ENCODE measurements at places on chromosomes 13 and 19. TPM values are rescaled to one million over a fixed set of nuclear protein-coding genes. Genes with fewer than 3 reads are reported as not detected.

DNA sequence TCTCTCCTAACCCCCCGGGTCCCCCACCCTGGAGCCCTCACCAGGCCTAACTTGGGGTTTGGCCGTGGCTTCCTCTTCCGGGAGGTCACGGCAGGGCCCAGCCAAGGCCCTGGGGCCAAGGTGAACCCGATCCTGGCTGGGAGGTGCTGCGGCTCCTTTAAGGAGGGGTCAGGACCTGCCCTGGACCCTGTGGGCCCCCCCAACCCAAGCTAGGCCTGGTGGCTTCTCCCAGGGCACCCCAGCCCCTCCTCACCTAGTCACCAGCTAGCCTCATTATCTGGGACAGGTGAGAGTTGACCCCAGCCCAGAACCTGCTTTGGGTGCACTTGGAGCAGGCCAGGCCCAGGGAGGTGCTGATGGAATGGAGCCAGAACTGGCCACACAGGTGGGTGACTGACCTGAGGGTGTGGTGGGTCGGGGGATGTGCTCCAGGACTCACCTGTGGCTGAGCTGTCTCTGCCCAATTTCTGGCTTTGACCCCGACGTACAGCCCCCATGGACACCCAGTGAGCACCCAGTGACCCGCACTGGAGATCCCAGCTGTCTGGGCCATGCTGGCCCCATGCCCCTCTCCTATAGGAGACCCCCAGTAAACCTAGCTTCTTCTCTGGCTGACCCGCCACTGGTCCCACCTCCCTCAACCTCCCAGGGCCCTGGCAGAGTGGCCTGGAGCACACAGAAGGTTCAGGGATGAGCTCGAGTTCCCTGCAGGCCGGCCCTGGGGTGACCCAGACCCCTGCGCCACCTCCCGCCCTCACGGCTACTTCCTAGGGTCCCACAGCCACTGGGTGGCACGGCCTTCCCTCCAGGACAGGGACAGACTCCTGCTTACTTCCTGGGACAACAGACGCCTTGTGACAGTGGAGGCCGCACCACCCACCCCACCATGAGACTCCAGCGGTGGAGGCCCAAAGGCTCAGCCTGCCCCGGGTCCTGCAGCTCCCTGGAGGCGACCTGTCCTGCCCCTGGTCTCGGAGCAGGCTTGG is 6.7 kb upstream of the MKNK2 start:
- DNase-seq: no peak

DNA sequence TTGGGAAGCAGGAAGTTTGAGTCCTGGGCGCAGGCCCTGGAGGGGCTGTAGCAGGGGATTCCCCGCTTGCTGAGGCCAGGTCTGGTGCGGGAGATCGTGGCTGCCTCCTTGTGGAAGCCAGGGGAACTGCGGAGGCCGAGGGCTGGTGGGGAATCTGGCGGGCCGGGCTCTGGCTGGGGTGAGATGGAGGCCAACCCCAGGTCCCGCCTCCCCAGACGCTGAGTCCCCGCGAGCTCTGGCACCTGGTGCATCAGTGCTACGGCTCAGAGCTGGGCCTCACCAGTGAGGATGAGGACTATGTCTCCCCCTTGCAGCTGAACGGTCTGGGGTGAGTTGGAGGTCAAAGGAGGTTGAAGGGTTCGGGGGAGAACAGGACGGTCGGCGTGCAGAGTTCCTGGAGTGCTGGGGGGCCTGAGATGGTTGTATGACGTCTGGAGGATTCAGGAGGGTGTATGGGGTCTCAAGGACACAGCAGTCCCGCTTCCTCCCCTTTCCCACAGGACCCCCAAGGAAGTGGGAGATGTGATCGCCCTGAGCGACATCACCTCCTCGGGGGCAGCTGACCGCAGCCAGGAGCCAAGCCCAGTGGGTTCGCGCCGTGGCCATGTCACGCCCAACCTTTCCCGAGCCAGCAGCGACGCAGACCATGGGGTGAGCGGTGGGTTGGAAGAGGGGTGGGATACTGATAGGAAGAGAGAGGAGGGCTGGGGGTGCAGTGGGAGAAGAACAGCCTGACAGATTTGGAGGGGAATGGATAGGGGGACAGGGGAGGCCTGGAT is 13.1 kb downstream of the GRAMD1A start:
- peak; percentile 69 for DNase-seq

DNA sequence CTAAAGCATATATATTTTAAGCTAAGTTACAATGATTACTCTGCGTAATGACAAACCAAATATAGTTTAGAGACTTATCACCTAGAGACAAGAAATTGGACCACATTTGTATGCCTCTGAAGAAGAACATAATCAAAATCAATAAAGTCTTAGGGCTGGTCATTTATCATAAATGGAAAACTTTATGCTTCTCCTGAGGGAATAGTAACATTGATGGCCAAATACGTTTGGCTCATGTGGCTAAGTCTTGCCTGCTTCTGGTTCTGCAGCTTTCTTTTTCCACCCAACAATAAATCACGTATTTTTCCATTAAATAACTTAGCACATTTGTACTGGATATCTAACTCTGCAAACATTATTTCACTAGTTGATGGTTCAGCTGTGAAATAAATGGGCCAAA is 458.4 kb downstream of the SLITRK1 start:
- no peak for DNase-seq

DNA sequence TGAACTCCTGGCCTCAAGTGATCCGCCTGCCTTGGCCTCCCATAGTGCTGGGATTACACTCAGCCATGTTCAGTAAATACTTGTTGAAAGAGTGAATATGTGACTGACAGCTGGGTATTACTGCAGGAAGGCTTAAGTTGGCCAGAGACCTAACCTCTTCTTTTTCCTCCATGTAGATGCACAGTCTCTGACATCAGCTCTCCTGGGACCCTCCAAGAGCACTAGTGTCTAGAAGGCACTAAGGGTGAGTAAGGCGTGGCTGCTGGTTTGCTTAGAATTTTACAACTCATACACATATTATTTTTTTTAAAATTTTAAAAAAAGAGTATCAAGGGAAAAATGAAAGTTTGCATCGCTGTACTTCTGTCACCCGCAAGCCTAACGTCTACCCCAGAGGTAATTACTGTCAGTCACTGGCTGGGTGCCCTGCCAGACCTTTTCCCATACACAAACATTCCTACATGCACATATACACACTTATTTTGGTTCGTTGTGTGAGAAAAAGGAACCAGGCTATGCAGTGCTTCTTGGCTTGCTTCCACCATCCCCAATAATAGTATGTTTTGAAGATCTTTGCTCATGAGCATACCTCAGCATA is 122.0 kb downstream of the SIPA1L3 start:
- DNase-seq: no peak

- no peak for DNase-seq
Measured at GRCh38 chr19:4498694-4499093, 19.6 kb downstream of the PLIN4 start.

Gene LILRA1
- 1.4 TPM for total RNA-seq

DNA sequence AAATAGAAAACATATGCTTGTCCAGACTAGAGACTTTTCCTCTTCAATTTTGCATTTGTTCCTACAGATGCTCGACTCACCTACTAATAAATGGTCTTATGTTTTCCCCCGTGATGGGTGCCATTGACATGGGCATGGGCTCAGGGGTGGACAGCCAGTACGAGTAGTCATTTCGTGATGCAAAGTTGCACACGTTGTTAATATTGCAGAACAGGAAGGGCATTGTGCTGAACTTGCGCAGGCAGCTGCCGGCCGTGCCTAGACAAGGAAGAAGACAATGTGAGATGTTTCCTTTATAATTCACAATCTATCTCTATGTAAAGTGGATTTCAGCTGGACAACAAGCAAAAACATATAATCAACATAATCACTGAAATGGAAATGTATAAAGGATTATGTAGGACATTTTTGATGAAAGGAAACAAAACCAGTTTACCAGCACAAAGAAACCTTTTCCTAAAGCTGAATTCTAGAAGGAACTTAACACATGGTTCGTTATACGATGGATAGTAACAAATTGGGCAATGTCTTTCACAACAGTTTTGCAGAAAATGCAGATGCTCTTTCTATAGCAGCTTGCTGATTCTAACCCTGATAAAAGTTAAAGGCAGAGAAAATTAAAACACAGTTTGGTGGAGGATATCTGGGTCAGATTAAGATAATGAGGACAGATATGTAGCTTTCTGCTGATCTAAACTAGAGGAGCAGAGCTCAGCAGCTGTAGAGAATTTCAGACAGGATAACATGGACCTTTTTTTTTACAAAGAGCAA is 145.7 kb downstream of the COL4A1 start:
- DNase-seq: peak; percentile 66

DNA sequence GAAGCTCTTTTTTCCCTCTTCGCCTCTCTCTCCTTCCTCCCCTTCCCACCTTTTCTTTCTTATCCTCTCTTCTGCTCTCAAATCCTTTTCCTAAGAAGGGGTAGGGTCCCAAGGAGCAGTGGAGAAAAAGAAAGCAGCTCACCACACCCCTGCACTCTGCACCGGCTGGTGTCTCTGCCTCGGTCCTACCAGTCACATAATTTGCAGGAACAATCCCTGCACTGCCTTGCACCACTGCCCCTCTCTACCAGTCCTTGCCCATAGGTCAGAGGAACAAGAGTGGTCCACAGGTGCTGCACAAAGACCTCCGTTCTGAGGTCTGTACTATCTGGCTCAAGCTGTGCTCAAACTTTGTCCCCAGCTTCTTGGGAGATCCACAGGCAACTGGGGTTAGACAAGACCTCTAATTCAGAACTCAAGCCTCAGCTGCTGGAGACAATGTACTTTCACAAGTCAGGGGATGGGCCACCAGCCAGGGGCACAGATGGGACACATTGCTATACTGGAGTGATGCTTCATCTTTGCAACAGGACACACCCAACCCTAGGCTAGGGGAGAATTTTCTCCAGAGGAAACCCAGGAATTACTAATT is 125.4 kb upstream of the ZNF507 start:
- no peak for DNase-seq

GRCh38 chr13:24842549-24843274 is 78.7 kb downstream of the RNF17 start:
- DNase-seq: peak; percentile 19

Gene CD79A
- not detected for total RNA-seq

Gene ZNF784
- total RNA-seq: 5.1 TPM

Gene NLRP5
- 0.24 TPM for total RNA-seq

Gene KLK12
- total RNA-seq: not detected

- no peak for DNase-seq
Measured at GRCh38 chr13:33994198-33994597, 176.2 kb downstream of the RFC3 start.

Gene BICRA
- total RNA-seq: 8.4 TPM

DNA sequence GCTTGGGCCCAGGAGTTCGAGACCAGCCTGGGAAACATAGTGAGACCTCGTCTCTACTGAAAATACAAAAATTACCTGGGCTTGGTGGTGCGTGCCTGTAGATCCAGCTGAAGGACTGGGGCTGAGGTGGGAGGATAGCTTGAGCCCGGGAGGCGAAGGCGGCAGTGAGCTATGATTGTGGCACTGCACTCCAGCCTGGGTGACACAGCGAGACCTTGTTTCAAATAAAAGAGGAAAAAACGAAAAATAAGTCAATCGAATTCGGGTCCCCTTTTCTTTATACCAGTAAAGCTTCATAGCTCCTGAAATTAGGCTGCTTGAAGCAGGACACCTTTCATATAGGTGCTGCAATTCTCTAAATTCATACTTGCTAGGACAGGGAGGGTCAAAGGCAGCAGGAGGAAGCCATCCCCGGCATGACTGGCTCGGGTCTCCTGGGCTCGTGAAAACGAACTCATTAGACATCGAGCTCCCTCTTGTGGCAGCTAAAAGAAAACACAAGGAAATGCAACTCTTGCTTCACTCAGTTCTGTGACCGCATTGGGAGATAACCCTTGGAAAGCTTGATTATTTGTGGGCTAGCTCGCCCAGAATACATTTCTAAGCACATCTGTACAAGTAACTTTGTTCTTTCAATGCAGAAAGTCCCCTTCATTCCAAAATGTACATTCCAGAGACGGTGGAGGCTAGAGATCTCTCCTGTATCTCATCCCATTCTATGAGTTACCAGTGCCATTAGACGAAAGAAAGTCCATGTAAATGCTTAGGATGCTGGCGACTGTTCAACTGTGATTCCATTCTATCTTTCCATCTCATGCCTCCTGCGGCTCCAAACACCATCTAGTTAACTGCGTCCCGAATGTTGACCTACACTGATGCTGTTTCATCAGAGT is 16.8 kb downstream of the FPR2 start:
- peak; percentile 89 for DNase-seq

GRCh38 chr19:50838239-50838638 is 4.9 kb upstream of the KLK15 start:
- no peak for DNase-seq

DNA sequence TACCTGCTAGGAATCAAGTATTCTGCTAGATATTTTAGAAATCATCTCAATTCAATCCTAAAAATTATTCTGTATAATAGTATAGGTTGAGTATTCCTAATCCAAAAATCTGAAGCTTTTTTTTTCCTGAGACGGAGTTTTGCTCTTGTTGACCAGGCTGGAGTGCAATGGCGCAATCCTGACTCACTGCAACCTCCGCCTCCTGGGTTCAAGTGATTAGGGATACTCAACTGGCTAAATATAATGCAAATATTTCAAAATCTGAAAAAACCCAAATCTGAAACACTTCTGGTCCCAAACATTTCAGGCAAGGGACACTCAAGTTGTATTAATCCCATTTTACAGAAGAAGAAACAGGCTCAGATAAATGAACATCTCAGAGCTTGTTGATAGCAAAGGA is 17.2 kb upstream of the USPL1 start:
- DNase-seq: no peak

DNA sequence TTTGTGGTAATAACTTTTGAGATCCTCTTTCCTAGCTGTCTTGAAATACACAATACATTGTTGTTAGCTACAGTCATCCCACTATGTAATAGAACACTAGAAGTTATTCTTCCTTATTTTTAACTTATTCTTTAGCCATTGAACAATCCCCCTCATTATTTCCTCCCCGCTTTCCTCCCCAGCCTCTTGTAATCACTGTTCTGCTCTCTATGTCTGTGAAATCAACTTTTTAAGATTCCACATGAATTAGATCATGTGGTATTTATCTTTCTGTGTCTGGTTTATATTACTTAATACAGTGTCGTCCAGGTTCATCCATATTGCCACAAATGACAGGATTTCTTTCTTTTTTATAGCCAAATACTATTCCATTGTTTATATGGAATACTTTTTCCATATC is 72.9 kb downstream of the SLC10A2 start:
- no peak for DNase-seq

Gene PALM
- total RNA-seq: 30.6 TPM

DNA sequence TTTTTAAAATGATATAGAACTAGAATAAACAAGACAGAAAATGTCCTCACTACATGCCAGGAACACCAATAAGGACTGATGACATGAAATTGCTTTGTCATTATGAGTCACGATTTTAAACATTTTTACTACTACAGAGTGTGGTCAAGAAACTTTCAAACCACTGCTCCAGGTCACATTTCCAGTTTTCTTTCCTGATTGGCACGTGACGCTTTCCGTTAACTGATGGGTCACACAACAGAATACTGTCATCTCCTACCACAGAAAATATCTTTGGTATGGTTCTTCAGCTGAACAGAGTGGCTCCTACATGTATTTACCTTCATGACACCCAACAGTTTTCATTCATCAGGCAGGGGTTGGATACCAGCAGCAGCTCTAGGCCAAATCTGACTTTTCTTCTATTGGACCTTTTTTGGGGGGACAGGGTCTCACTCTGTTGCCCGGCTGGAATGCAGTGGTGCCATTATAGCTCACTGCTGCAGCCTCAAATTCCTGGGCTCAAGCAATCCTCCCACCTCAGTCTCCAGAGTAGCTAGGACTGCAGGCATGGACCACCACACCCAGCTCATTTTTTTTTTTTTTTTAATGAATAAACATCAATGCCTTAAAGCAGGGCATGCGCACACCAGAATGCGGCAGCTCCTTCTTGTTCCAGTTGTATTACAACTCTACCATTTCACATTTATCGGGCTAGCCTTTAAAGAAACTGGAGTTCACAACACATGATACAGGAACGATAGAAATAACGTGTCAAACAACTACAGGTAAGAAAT is 147.4 kb downstream of the RNF17 start:
- no peak for DNase-seq
